ENCODE measurements at places on chromosomes 13 and 19.

- peak; percentile 2 for DNase-seq
Measured at GRCh38 chr13:60990032-60990733, 425.5 kb downstream of the PCDH20 start.

DNA sequence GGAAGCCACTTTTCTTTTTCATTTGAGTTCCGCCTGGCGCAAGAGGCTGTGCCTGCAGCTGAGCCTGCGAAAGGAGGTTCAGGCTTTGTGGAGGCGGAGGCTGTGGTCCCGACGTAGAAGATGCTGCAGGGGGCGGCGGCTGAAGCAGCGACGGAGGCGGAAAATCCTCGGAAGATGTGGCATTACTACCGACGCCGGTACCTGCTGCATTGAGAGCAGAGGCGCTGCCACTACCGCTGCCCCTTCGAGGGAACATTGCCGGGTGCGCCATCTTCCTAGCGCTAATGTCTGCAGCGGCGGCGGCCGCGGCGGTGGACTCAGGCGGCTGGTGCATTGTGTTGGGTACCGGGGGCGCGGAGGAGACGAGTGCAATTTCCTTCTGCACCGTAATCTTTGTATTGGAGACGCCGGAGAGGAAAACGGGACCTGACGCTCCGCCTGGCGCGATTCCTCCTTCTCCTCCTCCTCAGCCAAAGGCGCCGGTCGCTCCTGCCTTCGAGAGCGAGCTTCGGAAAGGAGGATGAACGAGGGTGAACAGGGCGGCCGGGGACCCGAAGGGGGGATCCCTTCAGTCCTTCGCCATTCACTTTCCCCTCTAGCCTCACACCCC, at the start of gene TSC22D1:
Gene TSC22D1 (minus strand): TSS at position 590 of the 610 bp plus-strand sequence. CDS start 256 bp downstream, at position 334.
- DNase-seq = peak; percentile 51

- no peak for DNase-seq
Measured at GRCh38 chr13:24742294-24742693, 21.7 kb upstream of the RNF17 start.

- DNase-seq = peak; percentile 25
Measured at GRCh38 chr13:38763446-38764381, 76.8 kb downstream of the FREM2 start.

DNA sequence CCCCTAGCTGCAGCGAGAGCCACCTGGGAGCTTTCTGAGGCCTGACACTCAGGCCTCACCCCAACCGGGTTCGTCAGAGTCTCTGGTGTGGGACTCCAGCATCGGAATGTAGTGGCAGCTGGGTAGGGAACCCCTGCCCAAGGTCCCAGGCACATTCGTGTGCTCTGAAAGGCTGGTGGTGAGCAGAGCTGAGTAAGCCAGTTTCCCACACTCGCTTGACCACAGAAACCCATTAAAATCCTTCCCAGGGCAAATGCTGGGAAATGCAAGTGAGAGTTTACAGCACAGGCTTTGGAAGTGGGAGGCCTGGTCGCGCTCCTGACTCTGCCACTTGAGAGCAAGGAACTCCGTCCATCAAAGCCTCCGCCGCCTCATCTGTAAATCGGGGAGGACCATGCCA, 4.2 kb downstream of the TRAPPC6A start:
- DNase-seq = no peak

DNA sequence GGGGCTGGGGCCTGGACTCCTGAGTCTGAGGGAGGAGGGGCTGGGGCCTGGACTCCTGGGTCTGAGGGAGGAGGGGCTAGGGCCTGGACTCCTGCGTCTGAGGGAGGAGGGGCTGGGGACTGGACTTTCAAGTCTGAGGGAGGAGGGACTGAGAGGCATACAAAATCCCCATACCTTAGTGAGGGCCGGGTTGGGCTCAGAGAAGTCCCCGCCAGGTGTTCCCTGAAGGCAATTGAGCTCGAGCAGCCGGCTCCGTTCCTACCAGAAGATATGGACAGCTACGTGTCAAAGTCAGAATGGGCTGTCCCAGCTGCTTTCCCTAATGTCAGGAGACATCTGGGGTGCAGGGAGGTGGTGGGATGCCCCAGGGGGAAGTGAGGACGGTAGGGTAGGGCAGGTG, 9.5 kb downstream of the PHLDB3 start:
- no peak for DNase-seq

- DNase-seq = no peak
Measured at GRCh38 chr13:52994865-52995264, 33.7 kb upstream of the OLFM4 start.

- no peak for DNase-seq
Measured at GRCh38 chr19:15623711-15624318, 8.8 kb downstream of the CYP4F8 start.

DNA sequence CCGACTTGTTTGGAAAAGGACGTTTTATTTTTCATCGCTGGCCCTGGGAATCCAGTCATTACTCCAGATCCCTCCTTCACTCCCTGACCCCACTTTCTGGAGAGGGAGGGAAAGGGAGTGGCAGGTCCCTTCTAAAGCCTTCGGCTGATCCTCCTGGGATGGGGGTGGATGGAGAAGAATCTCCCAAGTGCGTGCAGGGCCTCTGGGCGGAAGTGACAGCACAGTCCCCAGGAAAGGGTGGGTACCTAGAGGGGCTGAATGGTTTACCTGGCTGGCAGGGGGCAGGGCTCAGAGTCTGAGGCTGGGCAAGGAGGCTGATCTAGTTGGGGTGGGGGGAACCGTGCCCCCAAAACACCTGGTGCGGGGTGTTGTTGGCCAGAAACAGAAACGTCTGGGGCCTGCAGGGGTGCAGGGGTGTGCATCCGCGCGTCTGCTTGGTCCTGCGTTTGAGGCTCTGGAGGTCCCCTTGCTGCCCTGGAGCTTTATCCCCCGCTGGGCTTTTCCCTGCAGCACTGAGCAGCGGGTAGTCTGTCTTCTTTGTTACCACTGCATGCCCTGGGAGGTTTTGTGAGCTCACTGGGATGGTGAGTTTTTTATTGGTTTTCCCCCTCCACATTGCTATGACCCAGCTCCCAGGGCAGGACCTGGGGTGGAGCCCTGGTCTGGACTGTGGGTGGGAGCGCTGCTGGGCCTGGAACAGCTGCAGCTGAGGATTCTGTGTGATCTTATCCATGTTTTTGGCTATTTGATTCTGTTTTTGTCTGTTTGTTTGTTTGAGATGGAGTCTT, 3.0 kb upstream of the ZNF628 start:
- peak; percentile 24 for DNase-seq

GRCh38 chr13:109642358-109642757, 144.0 kb downstream of the IRS2 start:
- DNase-seq = no peak

GRCh38 chr19:16520986-16521624, 21.1 kb downstream of the CHERP start:
- no peak for DNase-seq

DNA sequence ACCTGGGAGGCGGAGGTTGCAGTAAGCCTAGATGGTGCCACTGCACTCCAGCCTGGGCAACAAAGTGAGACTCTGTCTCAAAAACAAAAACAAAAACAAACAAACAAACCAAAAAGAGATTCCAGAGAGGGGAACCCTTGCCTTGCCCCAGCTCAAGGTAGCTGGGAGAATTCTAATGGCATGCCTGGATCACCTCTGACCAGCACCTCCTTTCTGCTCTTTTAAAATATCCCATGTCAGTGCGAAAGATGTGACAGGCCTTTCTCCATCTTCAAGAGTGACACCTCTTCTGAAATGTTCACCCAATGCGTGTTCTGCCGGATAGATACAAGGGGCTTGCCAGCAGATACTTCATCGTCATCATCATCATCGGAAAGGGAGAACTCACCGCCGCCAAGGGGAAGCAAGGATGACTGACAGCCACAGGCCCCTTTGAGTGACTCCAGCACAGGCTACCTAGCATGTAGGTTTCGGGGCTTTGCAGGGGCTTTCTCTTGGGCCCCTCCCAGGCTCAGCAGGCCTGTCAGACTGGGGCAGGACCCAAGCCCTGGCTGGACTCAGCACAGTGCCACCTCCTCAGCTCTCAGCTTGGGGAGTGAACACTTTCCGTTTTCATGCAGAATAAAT, 18.9 kb upstream of the LRP3 start:
- no peak for DNase-seq

DNA sequence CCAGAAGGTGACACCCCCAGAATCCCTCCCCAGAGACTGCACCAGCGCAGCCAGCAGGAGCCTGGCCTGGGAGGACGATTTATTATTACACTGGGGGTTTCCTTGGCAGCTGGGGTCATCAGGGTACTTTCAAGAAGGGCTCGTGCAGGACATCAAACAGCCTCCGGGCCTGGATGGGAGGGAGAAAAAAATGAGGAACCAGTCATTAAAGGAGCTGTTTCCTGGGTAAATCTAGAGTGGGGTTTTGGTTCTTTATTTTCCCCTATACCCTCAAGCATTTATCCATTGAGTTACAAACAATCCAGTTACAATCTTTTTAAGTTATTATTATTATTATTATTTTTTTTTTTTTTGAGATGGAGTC, 3.1 kb downstream of the POLR1G start:
- no peak for DNase-seq

DNA sequence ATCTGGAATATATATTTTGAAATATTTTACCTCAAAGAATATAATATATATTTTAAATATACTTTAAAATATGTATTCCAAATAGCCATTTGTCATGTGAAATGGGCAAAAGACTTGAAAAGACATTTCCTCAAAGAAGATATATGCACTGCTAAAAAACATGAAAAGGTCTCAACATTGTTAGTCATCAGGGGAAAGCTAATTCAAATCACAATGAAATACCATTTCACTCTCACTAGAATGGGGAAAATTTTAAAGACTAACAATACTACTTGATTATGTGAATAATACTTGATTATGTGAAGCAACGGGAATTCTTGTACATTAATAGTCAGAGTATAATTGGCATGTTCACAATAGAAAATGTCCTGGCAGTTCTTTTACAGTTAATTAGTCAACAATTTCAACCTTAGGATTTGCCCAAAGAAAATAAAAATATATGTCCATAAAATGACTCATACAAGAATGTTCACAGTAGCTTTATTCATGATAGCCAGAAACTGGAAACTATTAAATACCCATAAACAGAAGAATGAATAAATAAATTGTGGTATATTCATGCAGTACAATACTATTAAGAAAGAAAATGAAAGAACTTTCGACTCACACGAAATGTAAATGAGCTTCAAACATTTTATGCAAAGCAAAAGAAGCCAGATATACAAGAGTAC, 6.8 kb upstream of the KBTBD6 start:
- DNase-seq = no peak

DNA sequence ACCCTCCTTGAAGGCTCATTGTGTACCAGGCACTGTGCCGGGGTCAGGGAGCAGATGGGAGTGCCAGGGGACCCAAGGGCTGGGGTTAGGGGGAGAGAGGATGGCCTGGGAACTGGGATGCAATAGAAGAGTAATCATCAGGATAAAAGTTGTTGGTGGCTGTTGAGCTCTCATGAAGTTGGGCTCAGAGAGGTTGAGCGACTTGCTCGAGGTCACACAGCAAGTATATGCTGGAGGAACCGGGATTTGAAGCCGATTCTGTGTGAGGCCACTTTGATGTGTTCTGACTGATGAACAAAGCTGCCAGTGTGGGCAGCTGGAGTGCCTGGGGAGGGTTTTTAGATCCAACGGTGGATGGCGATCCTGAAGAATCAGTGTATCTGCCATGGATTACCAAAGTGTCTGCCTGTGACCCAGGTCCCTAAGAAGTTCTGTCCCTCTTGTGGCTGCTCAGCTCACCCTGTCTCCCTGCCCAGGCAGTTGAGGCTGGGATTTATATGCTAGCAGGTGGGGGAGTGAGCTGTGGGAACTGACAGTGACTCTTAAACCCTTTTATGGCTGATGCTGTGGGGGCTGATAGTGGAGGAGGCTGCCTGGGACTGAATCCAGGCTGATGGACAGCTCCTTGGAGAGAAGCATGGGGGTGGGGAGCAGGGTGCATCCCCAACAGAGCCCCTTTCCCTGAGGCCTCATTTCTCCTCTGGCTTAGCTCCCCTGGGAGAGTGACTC, 8.3 kb downstream of the ARHGEF18 start:
- DNase-seq = no peak

DNA sequence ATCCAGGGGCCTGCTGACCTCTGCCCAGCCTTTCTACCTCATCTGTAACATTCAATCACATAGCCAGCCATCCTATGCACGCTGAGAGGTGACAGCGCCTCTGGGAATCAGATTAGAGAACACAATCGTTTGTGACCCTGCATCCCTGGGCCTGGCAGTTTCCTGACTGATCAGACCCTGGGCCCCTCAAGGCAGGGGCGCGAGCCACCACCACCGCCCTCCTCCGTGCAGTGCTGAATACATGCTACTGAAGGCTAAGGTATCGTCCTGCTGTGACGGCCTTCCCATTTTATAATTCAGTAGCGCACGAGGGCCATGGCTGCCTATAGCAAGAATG, 1.3 kb downstream of the TMTC4 start:
- no peak for DNase-seq

DNA sequence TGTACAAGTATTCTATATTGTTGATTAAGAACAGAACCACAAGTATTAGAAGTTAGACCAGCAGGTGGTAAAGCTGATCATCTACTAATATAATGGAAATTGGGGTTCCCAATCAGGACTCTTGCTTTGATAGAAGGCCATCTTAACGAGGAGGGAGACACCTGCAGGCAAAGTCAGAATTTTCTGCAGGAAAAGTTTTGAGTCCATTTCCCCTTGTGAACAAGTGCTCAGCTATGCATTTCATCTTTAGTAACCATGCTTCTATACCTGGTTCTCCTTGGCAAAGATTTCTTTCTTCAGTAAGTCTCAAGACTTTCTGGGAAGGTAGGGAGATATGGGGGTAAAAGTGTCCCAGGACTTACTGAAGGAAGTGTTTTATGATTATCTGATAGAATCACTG, 36.1 kb upstream of the USPL1 start:
- DNase-seq = peak; percentile 59

- no peak for DNase-seq
Measured at GRCh38 chr19:38880076-38880881, 2.2 kb upstream of the RINL start.

DNA sequence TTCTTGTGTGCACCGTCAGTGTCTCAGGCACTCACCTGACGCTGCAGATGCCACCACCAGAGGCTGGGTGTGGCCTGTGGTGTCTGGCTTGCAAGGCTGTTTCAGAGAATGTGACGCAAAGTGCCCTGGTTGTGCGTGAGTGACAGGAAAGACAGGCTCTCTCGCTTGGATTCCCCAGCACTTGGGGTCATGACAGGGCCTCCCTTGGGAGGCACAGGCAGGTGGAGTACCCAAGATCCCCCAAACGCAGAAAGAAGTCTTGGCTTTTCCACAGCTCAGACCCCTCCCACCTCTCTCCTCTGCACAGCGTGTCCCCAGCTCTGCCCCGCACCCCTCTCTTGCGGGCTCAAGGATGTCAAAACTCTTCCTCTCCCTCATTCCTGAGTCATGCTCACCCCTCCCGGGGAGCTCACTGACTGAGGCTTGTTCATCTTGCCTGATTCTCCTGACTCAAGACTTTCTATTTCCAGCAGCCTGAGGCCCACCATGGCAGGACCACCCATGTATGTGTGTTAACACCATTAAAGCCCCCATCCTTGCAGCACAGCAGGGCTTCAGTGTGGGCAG, 21.0 kb downstream of the DHX34 start:
- no peak for DNase-seq

DNA sequence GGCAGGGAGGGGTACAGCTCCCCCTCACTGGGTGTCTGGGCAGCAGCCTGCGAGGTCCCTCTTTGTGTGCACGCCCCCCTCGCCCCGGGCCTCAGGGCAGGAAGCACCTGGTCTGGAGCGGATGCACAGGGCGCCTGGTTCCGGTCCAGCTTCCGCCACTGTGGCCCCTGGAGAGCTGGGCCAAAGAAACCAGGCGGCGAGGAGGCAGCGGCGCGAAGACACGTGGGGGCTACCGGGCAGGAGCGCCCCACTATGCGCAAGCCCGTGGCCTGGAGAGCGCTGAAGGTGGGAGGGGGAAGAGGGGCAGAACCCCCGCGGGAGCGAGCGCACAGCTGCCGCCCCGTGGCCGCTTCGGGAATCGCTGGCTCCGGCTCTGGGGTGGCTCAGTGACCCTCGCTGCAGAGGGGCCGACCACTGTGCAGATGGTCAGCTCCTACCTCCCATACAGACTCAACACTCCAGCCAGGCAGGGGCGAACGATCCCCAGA, 1.7 kb upstream of the LYL1 start:
- DNase-seq = peak; percentile 81
